Activated CD4-positive, alpha-beta T cell treated with anti-CD3 and anti-CD28 coated beads, Interleukin-2, amount 50 U/mL, for 1 hour (primary cell): ENCODE measurements at places on chromosomes 3 and 15.

- DNase-seq, result no peak
Measured at GRCh38 chr3:14306142-14306541, 96.3 kb upstream of the SLC6A6 start.

DNA sequence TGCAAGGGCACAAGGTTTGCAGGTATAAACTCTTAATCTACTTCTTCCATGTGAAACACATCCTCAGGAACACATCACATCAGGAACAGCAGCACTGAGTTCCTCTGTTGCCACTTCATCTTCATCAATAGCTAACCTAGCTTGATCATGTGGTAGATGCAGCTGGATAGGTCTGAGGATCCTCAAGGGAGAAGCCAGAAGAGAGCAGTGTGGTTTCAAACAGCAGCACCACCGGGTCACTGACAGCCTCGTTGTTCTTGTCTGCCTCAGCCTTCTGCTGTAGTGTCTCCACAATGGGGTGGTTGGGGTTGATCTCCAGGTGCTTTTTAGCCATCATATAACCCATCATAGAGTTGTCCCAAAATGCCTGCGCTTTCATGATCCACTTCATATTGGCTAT lies 58.8 kb downstream of the ADAM10 start:
- no peak for DNase-seq

GRCh38 chr3:171183042-171183441 lies 156.5 kb upstream of the SLC2A2 start:
- DNase-seq, result no peak

GRCh38 chr15:74857082-74857655 lies 14.2 kb upstream of the ULK3 start:
- DNase-seq, result no peak

GRCh38 chr3:197736491-197737318 lies at the start of gene RUBCN:
Gene RUBCN, minus strand, starts transcription at chr3:197736904. Its CDS starts 185 bp downstream, at chr3:197736719.
- DNase-seq, result peak; percentile 89

DNA sequence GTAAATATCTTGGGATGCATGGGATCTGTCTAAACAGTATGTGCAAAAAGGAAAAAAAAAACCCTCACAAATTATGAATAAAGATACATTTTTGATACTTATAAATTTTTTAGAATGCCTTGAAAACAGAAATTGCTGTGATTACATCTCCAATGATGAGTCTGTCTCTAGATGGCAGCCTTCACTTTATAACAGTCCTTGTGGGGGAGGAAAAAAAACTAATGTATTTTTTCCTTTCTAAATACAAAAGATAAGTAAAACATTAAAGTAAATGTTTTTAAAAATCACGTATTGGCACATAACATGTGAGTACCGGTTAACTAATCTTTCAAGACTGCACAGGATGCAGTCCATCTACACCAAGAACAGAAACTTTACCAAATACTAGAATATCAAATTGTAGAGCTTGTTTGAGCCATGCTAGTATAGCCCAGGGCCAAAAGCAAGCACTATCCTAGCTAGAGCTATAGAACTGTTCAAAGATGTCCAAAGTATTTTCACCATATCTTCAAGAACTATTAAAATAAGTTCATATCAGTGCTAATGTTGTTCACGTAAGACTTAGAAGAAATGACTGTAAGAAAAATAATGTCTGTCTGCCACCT lies 206.4 kb downstream of the STAG1 start:
- DNase-seq, result no peak

DNA sequence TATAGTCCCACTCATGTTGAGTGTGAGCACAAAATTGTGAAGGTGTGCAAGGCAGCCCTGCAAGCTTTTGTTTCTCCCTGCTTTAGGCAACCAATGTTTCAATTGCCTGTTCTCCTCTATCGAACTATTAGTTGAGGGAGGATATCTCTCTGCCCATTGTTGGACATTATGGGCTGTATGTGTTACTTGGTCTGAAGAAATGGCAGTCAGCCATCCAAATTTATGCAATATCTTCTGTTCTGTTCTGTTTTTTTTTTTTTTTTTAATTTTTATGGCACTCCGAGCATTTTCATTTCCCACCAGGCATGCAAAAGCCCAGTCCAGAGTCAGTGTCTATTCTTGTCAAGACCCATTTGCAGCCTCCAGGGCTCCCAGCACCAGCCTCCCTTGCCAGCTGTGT lies 44.0 kb downstream of the ANAPC13 start:
- DNase-seq, result no peak

GRCh38 chr3:159763011-159763601 lies 225.5 kb upstream of the IL12A start:
- no peak for DNase-seq

GRCh38 chr3:122975924-122976293 lies 51.7 kb downstream of the SEMA5B start:
- DNase-seq, result no peak

GRCh38 chr15:71362556-71362955 lies 247.3 kb downstream of the THSD4 start:
- DNase-seq, result no peak

- no peak for DNase-seq
Measured at GRCh38 chr3:109685084-109686079, 348.0 kb upstream of the DPPA4 start.

DNA sequence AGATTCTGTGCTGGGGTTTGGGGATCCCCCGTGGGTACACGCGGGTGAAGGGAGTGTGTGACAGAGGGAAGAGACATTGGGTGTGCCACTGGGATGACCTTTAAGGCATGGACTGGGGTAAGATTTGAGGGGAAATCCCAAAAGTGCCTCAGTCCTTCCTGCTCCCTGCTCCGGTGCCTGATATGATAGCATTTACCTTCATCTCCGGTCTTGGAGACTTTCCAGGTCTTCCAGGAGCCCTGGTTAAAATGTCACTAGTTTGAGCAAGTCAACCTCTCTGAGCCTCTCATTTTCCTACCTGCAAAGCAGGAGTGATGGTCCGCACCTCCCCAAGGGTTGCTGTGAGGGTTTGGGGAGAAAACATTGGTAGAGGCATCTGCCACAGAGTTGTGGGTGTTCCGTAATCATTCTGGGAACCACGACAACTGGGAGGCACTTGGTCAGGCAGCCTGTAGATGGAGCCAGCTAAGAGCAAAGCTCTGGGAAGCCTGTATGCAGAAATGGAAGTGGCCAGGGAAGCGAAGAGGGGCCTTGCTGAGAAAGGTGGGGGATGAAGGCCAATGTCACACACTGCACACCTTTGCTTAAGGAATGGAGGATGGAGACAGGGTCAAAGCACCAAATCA lies 33.9 kb upstream of the KIF23 start:
- DNase-seq, result no peak

GRCh38 chr3:45596290-45596791 lies 1.8 kb downstream of the LIMD1 start:
- DNase-seq, result no peak

- no peak for DNase-seq
Measured at GRCh38 chr15:25891081-25891480, 28.0 kb upstream of the ATP10A start.

GRCh38 chr3:25432176-25432720 lies 4.2 kb downstream of the RARB start:
- no peak for DNase-seq

DNA sequence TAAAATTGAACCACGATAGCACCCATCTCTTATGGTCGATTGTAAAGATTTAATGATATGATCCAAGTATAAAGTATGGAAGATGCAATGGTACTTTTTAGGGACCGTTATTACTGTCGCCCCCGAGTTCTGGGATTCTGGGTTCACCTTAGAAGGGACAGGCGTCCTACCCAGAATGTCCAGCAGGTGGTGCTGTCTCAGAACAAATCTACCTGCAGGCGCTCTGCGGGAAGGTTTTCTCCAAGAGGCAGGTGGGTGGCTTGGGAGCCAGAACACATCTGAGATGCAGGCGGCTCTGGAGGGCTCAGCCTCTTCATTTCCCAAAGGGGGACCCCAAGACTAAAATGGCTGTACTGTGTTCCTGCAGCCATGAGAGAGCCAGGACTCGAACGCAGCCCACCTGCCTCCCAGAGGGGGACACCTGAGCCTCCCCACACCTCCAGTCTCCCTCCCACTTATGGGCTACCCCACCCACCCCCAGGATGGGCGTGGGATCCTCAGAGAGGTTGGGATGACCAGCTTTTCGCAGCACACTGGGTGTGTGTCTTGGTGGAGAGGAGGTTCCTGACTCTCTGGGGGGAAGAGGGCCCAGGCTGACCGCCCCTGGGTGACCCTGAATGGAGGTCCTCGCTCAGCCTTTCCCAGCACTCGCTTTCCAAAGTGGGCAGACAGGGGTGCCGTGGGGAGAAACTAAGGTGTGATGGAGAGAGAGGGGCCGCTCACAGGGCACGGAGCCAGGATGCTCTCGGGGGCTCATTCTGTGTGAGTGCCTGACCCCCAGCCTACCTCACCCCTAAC lies 28.1 kb upstream of the CORO2B start:
- peak; percentile 75 for DNase-seq

GRCh38 chr15:88267720-88268119 lies 11.2 kb upstream of the NTRK3 start:
- no peak for DNase-seq

GRCh38 chr3:46406788-46407611 lies at the start of the genes CCR5AS and CCRL2:
Gene CCR5AS, minus strand, starts transcription at chr3:46407066.
Gene CCRL2, plus strand, starts transcription at chr3:46407259. Its CDS starts 821 bp downstream, at chr3:46408080.
- peak; percentile 12 for DNase-seq

- DNase-seq, result no peak
Measured at GRCh38 chr3:159619341-159619885, 369.2 kb upstream of the IL12A start.

DNA sequence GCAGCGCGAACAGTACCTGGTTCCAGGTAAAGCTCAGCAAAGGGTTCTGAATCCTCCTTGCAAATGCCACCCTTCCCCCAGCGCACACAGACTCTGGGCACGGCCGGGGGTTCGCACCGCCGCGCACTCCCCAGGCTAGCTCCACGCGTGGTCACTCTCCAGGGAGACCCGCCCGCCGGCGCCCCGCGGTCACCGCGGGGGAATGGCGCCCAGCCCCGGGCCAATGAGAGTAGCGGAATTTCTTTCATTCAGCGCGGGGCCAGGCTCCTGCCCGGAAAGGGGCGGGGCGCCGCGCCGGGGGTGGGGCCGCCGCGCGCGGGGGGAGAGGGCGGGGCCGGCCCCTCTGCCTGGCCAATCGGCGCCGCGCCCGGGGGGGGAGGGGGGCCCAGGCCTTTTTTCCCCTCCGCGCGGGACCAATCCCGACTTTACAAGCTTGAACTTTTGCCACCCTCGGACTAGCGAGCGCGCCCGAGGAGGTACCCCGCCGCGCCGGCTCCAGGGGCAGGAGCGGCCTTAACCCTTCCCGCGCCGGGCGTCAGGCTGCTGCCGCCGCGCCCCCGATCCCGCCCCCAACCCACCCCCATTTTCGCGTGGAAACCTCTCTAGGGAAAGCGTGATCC lies 1.1 kb upstream of the SMAD6 start:
- DNase-seq, result peak; percentile 80

DNA sequence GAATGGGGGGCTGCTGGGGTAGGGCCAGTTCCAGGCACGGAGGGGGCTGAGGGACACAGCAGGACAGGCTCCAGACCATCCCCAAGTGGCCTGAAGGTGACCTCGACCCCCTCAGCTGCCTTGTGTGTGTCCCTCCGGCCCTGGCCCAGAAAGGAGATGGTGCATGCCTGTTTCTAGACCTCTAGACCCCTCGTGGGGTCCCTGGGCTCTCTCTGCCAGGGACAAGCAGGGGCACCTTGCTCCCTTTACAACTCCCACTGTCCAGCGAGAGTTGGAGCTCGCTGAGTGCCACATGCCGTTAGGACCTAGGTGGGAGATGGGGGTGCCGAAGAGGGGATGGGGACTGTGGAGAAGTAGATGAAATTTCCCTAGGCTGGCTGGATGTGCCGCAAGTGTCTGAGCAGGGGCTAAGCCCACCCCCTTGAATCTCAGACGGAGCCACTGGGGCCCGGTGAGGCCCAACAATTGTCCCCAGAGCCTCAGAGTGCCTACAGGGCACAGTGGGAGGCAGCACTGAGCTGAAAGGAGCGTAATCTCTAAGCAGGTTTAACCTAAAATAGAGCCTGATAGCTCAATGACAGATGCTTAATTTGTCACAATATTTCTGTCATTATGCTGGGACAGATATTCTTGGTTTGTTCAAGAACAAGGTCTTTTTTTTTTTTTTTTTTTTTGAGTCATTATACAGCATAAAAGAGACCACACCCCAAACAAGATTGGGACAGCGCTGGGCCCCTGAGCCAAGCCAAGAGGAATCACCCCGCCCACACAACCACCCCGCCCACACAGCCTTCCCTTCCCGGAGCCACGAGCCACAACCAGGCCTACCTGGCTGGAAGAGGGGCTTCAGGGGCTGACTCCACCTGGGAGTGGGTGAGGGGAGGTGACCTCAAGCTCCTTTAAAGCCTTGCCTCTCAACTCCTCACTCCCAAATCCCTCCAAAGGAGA lies 23.6 kb upstream of the KLF13 start:
- DNase-seq, result no peak

- DNase-seq, result no peak
Measured at GRCh38 chr15:78044407-78045155, 32.9 kb downstream of the TBC1D2B start.

- DNase-seq, result no peak
Measured at GRCh38 chr3:55549177-55549576, 62.1 kb upstream of the WNT5A start.

GRCh38 chr15:45319472-45320214 lies 58.7 kb downstream of the GATM start:
- no peak for DNase-seq

DNA sequence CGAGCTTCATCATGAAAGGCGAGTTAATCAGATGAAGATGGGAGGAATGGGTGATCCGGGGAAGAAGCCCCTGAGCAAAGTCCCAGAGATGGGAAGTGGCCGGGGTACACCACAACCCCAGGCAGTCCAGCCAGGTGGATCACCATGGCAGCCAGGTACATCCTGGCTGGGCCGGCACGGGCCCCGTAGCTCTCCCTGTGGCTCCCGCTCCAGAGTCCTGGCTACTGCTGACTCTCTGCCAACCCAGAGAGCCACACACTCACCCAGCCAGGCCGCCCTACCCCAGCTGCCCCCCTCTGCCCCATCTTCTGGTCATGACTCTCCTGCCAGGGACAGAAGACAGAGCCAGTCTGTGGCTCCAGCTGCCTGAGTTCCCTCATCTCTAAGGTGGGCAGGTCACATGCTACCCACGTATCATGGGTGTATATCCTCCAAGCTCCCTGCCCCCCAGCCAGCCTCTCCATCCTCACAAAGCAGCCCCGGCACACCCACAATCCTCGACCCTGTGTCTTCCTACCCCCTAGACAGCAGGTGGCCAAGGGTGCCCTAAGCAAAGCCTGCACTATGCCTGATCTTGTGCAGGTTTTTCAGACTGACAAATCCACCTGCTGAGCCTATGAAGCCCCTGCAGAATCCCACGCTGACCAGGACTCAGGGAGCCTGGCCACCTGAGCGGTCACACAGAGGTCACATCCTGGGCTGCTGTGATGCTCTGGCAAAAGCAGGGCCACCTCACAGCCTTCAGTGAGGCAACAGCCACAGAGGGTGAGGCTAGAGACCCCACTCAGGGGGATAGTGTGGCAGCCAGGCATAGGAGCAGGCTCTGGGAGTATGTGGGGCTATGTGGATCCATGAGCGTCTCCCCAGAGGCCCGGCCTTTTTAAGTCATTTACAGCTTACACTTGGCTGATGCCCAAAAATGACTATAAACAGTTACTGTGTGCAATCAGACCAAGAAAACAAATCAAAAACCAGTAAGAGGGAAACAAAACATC lies 13.2 kb downstream of the XXYLT1 start:
- DNase-seq, result no peak

- no peak for DNase-seq
Measured at GRCh38 chr15:50246631-50247030, 18.9 kb downstream of the HDC start.

GRCh38 chr3:86793786-86794185 lies 197.2 kb downstream of the VGLL3 start:
- DNase-seq, result no peak

GRCh38 chr15:100075229-100075628 lies 266.5 kb downstream of the ADAMTS17 start:
- no peak for DNase-seq

GRCh38 chr15:43067717-43068461 lies 37.9 kb downstream of the UBR1 start:
- no peak for DNase-seq
